Mesothelial cell of epicardium (in vitro differentiated cells): ENCODE measurements at places on chromosomes 3 and 15.

DNA sequence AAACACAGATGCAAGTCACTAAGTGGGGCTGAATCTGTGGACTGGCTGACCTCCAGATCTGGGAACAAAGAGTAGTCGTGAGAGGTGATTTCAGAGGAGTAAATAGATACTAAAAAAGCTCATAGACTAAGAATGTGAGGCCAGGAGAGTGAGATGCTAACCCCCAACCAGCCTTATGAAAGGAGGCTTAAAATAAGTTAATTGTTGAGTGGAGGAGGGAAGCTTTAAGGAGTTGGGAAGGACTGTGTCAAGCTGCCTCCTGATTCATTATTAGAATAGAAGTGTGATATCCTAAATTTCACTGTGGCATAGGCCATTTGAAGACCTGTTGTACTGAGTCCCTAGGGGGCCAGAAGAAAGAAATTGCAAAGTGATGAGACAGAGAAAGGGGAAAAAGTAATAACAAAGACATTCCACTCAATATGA, 107.6 kb downstream of the RBPMS2 start:
- no peak for DNase-seq

- no peak for DNase-seq
Observed at GRCh38 chr3:152284906-152285305, 16.2 kb downstream of the MBNL1 start.

GRCh38 chr3:142857056-142857455, 31.8 kb downstream of the PCOLCE2 start:
- no peak for DNase-seq

DNA sequence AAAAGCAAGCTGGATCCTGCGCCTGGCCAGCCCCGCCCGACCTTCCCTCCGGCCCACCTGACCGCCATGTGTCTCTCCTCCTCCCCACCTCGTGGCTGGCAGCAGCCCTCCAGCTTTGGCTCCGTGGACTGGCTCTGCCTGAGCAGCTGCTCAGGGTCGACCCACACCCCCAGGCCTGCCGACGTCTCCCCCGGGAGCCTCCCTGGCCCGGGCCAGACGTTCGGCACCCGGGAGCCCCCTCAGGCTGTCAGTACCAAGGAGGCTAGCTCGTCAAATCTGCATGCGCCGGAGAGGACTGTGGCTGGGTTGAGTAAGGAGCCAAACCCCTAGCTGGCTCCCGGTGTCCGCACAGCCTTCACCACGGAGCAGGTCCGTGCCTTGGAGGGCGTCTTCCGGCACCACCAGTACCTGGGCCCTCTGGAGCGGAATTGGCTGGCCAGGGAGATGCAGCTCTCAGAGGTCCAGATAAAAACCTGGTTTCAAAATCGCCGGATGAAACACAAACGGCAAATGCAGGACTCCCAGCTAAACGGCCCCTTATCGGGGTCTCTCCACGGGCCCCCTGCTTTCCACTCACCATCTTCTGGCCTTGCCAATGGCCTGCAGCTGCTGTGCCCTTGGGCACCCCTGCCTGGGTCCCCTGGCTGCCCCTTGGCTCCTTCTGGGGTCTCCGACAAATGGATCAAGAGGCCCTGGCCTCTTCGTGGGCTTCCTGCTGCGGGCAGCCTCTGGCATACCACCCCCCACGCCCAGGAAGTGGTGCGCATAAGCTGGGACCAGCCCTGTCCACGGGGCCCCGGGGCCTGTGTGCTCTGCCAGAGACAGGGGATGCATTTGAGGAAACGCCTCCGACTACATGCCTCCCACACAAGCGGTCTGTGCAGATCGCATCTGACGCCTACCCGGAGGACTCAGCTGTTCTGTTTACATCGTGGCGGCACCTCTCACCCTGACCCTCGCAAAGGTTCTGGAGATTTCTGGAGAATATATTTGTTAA, 345.0 kb downstream of the ZNF385D start:
- DNase-seq: no peak

GRCh38 chr3:49552087-49552486, 2.2 kb upstream of the BSN start:
- no peak for DNase-seq

DNA sequence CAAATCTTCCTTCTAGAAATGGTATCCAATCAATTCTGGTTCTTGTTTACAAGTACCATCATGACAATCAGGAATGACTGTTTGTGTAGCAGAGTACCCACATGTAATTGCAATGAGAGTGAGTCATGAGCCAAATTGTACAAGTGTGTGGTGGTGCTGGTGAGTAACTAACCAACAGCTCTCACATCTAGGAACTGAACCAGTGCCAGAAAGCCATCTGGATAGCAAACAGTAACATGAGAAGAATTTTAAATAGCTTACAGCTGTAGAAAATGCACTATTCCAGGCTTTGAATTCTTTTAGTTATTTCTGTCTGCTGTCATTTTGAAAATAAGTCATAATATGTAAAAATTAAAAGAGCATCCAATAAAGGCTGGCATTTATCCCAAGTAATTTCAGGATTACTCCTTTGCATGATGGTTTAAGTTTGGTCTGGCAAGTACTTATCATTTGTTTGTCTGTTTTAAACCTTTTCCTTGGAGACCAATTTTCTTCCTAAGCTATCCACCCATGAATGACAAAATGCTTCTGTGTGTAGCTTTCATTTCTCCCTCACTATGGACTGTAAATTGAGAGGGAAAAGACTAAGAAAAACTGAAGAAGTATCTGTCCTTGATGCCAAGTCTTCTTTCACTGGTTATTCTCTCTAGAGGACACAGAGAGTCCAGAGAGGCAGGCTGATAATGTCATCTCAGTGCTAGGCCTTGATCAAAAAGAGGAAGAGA, 60.0 kb downstream of the PIK3CB start:
- no peak for DNase-seq

GRCh38 chr3:47228088-47228487, 54.5 kb downstream of the KIF9 start:
- no peak for DNase-seq

GRCh38 chr3:111831840-111832239, 27.2 kb upstream of the PHLDB2 start:
- no peak for DNase-seq

DNA sequence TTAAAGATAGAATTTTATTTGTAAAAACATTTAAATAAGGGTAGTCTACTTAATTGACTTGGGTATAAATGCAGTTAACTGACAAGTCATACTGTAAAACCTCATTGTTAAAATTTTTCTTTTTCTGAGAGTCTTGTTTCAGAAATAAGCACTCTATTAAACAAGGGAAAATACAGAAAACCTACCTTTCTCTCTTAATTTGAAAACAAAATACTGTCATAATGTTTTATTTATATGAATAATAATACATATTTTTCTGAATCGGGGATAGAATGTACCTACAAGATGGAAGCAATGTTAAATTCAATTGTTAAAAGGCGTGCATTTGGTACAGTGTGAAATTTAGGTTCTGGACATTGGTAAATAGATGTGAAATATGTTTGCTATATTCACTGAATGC, 17.8 kb downstream of the ZIC1 start:
- no peak for DNase-seq

GRCh38 chr3:355622-356021, 159.1 kb downstream of the CHL1 start:
- DNase-seq: no peak

DNA sequence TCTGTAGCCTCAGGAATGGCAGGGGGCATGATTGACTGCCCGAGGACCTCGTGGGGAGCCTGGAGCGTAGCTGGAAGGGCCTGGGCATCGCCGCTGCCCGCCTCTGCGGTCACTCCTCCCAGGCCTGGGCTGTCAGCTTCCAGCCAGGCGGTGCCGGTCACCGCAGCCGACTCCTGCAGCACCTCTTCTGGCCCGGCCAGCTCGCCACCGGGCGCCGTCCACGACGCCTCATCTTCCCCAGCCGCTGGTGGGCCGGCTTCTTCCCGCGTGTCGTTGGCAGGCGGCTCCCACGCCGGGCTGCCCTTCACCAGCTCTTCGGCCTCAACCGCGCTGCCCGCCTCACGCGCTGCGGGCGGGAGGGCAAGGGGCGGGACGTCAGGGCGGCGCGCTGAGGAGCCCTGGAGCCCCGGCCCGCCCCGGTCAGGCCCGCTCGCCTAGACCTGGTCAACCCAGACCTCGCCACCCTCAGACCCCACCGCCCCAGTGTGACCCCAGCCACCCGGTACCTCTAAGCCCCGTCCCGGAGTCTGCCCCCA, 1.0 kb downstream of the CSPG5 start:
- no peak for DNase-seq

GRCh38 chr3:13105896-13106250, 32.6 kb upstream of the IQSEC1 start:
- no peak for DNase-seq

GRCh38 chr3:170007031-170007663, 30.6 kb upstream of the GPR160 start:
- DNase-seq: no peak

DNA sequence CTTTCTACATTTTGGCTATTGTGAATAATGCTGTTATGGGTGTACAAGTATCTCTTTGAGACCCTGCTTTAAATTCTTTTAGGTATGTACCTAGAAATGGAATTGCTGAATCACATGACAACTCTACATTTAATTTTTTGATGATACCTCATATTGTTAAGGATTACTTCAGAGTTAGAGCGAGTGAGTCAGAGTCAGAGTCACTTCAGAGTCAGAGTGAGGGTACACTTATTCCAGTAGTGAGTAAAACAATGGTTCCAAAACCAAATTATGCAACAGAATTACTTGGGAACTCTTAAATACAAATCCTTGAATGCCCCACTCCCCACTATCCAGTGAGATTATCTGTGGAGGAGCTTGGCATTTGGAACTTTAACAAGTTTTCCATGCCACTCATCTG, 50.3 kb upstream of the SNRK start:
- no peak for DNase-seq

DNA sequence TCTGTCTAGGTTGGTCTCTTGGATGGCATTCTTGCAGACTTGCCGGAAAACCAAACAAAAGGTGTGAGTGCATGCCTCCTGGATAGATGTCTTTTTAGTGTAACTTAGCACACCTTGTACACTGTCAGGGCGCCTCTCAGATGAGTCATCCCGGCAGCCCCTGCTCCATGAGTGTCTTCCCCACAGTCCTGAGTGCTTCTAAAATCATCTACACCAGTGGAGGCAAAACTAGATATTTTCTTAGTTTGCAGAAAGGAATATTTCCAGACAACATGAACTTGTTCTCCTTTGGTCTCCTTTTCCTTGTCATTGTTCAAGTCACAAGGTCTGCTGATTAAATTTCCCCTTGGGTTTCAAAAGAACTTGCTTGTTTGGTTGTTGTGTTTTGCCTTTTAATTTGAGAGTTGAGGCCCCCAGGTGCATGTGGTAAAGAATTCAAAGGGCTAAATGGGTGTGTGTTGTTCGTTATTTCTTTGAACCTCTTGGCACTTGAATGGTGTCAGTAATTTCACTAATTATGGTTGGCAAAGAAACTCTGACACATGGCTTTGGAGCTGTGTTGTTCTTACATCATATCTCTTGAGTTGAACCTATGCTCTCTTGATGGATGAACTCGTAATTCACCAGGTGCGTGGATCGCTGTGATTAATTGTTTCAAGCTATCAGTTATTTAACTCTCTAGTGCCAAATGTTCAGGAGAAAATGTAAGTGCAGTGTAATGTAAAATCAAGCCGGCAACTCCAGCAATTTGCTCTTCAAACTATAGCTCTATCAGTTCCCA, 98.2 kb downstream of the IGF1R start:
- no peak for DNase-seq

GRCh38 chr15:95113041-95113440, 881.7 kb downstream of the MCTP2 start:
- no peak for DNase-seq

DNA sequence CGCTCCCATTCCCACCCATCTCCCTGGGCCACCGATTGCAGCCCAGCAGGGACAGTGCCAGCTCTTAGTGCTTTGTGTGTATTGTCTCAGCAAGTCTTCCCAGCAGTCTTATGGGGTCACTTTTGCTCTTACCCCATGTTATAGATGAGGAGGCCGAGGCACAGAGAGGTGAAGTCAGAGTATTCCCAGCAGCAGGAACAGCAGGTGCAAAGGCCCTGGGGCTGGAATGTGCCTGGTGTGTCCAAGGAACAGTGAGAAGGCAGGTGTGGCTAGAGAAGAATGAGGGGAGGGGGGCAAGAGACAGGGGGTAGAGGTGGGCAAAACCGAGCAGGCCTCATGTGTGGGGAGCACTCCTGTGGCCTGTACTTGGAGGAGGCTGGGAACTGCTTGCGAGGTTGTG, 12.8 kb upstream of the DUSP7 start:
- DNase-seq: no peak

DNA sequence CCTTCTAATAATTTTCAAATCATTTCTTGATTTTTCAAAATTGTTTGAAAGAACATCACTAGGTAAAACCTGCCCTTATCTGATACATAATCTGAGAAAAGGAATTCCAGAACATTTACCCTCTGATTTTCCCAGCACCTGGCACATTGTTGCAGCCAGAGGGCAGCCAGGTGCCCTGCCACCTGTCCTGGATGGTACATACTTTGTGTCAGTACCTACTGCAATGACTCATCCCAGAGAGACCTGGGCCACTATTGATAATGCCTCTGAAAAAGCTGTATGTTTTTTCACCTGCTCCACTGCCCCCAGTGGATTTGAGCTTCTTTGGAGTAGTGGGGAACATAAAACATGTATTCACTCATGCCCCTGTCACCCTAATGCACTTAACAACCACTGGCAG, 648.9 kb upstream of the GBE1 start:
- DNase-seq: no peak

DNA sequence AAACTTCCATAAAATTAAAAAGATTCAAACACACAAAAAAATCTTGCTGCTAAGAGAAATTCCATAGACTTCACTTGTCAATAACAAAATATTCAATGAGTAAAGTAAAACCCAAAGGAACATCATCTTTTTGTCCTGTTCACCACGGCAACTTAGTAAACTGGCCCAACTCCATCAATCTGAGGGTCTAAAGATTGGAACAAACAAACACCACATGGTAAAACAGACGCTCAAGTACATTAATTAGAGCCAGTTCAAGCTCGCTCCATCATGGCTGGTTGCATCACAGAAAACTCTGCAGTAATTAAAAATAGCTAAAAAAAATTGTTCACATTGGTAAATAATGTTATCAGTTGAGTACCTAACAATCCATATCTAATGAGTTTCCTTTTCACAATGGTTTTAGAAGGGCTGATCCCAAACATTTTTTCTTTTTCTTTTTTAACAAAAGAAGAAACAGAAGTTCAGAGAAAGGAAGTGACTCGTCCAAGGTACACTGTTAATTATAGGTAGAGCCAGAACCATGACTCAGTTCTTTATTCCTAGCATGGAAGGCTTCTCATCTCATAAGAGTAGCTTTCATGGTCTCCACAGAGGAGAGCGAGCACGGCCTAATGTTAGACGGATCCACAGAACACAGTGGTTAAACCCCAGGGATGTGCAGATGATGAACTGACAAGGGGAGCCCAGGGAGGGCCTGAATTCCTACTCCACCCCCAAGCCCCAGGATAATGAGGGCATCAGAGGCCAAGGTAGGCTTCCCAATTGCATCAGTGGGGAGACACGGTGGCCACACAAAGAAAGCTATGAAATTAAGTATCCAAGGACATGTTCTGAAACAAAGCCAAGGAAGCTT, 79.2 kb upstream of the ARHGEF3 start:
- no peak for DNase-seq

- no peak for DNase-seq
Observed at GRCh38 chr15:67762610-67763368, 62.5 kb upstream of the SKOR1 start.

GRCh38 chr3:62999158-62999557, 123.9 kb upstream of the CADPS start:
- DNase-seq: no peak
